NCI-H2171 (cell line): ENCODE measurements at places on chromosomes 1 and 21.

DNA sequence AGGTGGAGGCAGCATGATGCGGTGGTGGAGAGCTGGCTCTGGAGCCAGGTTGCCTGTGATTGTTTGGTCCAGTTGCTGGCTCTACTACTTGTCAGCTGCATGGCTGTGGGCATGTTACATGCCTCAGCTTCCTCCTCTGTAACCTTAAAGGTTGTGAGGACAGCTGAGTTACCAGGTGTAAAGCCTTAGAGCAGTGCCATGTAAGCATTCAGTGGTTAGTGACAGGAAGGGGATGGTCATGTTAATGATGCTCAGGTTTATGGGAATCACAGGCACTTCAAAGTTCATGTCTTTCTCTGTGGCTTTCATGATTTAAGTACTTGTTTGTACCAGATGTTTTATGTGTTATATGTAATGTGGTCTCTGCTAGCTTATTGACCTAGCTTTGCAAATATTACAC lies 32.6 kb downstream of the PTGFRN start:
- no peak for DNase-seq

- no peak for DNase-seq
Measured at GRCh38 chr1:32989160-32990050, 24.8 kb upstream of the RNF19B start.

DNA sequence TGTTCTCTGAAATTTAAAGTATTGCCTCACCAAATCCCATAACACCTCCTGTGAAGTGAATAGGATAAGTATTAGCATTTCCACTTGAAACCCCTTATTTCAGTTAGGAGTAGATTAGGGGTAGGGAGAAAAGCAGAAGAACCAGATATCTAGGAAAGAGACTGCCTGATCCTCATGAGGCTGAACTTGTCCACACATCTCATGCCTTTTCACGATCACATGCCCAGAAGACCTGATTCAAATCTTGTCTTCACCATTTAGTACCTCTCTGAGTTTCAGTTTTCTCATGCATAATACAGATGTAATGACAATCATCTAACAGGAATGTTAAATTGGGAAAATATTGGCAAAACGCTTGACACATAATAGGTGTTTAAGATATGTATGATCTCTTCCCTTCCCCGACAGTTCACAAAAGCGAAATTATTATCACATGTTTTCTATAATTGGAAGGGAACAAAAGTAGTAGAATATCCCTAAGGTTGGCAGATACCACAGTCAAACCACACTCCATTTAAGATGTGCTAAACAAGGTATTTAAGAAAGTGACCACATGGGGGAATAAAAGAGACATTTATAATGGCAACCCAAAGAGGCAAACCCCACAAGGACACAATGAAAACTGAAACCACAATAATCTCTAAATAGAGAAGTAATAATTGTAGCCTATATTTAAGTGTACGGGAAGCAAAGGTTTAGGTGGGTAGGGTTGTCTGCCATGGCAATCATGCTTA lies 25.2 kb downstream of the GFI1 start:
- DNase-seq, result no peak

GRCh38 chr1:55184859-55185258 lies 30.3 kb downstream of the USP24 start:
- no peak for DNase-seq

- no peak for DNase-seq
Measured at GRCh38 chr1:28273216-28273860, 14.0 kb downstream of the SESN2 start.

GRCh38 chr21:34537838-34538237 lies 25.8 kb upstream of the KCNE1 start:
- no peak for DNase-seq

DNA sequence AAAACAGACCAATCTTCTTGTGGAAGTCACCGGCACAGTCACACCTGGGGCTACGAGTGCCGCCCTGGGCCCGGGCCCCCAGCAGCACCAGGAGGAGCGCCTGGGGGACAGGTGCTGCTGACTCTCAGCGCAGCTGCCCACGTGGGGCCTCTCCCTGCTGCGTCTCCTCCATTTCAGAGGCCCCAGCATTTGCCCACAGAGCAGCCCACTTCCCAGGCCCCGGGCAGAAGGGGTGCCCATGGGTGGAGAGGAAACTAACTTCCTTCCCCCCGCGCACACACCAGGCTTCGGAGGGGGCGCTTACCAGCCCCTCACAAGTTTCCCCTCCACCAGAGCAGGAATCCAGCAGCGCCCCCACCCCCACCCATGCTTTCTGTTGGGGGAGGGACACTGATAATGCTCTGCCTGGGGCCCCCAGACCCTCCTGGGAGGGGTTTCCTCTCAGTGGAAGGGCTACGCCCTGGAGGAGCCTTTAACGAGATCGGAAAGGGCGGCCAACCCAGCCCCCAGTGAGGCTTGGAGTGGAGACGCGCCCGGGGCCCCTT lies 440 bp downstream of the TNFRSF25 start:
- DNase-seq, result no peak

- no peak for DNase-seq
Measured at GRCh38 chr1:8397511-8397910, 79.6 kb downstream of the SLC45A1 start.
